Tongue (tissue), 3 donors: ENCODE measurements at places on chromosomes 12 and 14. TPM values are rescaled to one million over a fixed set of nuclear protein-coding genes. Genes with fewer than 3 reads are reported as not detected.
A peak's percentile ranks its signal among the peaks of the same experiment; 100 is the strongest.

Gene EGLN3
- 76.5 TPM for total RNA-seq

GRCh38 chr14:71395151-71395604 is 487.9 kb downstream of the PCNX1 start:
- no peak for DNase-seq

DNA sequence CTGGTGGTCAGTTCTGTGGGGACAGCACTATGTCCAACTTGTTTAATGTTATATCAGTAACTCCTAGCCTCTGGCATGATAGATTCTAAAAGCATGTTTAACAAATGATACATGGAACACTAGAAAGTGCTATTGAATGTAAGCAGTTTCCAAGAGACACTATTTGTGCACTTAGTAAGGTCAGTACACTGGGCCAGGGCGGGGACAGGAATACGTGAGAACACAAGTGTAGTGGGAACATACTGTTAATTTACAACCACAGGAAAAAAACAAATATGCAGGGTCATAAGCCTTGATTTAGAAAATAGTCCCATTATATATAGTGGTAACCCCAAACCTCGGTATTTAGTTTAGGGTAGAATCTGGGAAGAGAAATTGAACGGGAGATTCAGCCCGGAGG is 88.9 kb upstream of the SLC38A2 start:
- peak; percentile 23 for DNase-seq

DNA sequence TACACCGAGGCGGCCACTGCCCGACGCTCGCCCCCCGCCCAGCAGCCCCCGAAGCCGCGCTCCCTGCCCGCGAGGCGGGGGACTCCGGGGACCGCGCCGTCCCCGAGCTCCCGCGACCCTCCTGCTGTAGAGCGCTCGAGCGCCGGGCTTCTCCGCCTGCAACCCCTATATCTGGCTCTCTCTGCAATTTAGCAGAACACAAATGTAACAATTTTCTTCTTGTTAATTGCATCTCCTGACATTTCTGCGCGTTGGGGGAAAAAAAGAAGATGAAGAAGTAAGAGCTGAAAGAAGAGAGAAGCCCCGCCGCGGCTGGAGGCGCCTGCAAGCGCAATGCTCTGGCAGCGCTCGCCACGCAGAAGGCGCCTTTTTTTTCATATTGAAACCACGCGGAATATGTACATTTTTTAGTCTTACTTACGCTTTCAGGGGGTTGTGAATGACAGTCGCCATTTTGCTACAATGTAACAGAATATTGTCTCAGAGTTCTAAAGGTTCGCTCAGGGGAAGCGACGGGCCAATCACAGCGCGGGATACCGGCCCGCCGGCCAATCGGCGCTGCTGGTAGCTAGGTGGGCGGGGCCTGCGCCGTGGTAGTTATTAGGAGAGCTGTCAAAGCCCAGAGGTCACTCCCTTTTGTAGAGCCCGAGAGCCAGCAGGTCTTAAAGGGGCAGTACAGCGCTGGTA is at the start of gene DPF3:
Gene DPF3 (minus strand): TSS at position 466 of the 687 bp plus-strand sequence. CDS start 13 bp downstream, at position 453.
- peak; percentile 97 for DNase-seq

GRCh38 chr12:46983393-46983793 is 96.0 kb upstream of the PCED1B start:
- DNase-seq = no peak

- DNase-seq = no peak
These were observed 30.8 kb downstream of the CACNA1C start for GRCh38 chr12:2083561-2083960.

DNA sequence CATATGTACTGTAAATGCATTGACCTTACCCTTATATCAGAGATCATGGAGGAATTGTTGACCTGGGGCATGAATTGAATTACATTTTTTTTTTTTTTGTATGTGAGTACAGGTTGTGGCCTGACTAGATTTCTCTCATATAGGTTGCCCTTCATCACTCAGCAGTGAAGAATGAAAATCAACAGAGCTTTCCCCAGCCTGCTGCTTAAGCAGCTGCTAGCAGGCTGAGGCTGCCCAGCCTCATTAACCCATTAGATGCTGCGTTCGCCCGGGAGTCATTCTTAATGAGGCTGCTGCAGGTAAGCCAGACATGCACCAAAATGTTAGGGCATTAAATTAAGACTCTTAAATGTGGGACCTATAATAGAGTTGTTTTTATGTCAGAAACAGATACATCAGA is 236.0 kb downstream of the ETNK1 start:
- peak; percentile 28 for DNase-seq
